ENCODE measurements at places on chromosomes 6 and 20.

DNA sequence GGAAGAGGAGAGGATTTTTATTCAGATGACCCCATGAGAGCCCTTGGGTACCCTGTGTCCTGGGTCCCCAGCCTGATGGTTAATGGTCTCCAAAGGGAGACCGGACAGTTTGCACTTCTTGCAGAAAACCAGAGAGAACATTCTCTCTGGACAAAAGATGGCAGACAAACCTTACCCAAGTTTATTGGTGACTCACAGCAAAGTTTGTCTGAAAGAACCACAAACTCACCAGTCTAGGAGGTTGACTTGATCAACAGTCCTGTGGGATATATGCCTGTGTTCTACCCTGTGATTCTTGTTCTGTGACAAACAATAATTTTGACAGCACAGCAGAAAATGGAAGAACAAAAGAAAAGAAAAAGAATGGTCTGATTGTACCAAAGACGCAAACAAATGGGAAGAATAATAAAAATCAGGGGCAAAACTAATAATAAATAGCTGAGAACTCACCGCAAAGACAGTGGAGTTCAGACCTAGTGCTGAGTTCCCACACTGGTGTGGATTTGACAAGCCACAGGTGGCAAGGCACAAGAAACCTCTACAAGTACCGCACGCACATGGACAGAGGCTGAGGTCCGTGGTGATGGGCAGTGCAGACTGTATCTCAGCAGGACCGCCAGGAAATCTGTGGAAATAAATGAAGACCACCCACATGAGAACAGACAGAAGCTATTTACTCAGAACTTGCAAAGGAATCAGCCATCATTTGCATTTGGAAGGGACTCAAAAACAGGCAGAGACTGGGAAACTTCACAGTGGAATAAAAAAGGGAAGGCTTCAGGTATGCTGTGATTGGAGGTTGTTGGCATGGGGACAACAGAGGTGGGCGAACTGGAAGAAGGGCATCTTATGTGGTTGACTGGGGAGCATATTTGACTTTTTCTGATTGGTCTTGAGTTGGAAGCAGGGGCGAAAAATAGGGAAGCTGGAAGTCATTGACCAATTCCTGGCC lies 246.3 kb upstream of the RNF24 start:
- no peak for DNase-seq

DNA sequence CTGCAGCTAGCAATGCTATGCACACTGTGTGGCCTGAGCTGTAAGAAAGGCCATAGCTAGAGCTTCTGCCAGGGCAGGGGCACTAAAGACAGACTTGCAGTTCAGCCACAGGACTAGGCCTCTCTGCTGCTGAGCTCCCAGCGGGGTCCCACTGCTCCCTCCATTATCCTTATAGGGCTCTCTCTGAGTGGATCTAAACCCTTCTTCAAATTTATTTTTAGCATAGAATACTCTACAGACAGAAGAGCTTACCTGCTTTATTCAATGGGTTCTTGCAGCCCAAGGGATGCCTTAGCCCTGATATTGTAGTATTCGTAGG lies 100.9 kb upstream of the MLN start:
- no peak for DNase-seq

DNA sequence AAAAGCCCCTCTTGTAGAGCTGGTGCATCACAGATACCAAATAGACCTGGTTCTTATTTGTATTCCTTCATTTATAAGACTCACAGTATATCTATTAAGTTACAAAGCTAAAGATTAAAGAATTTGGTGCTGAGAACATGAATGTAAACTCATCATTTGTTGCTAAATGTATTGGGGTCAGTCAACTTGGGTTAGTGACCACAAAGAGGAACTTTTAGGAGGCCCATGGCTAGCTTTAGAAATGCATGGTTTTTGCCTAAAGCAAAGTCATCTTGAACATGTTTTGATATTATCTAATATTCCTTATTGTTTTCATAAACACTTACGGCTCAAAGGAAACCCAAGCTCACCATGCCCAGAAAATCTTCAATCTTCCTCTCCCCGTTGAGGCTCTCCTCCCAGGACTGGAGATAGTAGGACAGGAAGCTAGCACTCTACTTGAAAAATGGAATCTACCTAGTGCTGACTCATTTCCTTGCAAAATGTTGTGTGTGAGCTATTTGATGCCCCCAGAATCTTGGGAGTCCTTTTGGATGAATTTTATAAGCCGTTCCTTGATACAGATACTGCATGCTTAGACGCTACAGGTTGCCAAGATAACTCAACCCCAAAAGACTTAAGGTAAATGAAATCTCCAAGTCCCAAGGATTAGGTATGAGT lies 121.4 kb downstream of the BMP2 start:
- DNase-seq, result no peak

GRCh38 chr6:168149015-168149414 lies 70.0 kb upstream of the FRMD1 start:
- no peak for DNase-seq

- DNase-seq, result no peak
Measured at GRCh38 chr6:126909493-126909892, 209.0 kb upstream of the RSPO3 start.

DNA sequence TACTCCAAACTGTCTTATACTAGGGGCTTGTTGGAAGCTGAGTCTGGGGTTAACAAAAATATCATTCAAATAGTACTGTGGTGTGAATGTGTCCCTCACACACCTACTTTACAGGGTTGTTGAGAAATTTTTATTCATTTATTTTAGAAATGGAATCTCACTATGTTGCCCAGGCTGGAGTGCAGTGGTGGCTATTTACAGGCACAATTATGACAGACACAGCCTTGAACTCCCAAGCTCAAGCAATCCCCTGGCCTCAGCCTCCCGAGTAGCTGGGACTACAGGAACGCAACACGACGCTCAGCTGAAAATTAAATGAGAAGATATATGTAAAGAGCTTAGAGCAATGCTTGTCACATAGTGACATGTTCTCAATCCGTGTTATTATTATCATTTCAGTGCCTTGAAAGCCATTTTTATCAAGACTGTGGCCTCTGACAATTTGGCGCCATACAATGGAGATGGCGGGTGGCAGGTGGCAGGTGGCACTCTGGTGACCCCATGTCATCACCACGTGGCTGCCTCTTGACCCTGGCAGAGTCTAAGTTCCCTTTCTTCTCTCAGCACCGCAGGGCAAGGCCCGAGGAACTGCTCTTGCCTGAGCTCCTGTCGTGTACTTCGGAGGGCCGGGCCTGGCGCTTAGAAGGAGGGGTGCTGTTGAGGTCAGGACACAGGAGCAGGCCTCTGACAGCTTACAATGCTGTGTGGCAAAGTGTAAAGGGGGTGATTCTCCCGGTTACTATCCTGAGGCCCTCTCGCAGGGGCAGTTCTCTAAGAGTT lies 64.5 kb downstream of the STX11 start:
- no peak for DNase-seq

GRCh38 chr6:113995634-113996033 lies 24.7 kb upstream of the HDAC2 start:
- no peak for DNase-seq

DNA sequence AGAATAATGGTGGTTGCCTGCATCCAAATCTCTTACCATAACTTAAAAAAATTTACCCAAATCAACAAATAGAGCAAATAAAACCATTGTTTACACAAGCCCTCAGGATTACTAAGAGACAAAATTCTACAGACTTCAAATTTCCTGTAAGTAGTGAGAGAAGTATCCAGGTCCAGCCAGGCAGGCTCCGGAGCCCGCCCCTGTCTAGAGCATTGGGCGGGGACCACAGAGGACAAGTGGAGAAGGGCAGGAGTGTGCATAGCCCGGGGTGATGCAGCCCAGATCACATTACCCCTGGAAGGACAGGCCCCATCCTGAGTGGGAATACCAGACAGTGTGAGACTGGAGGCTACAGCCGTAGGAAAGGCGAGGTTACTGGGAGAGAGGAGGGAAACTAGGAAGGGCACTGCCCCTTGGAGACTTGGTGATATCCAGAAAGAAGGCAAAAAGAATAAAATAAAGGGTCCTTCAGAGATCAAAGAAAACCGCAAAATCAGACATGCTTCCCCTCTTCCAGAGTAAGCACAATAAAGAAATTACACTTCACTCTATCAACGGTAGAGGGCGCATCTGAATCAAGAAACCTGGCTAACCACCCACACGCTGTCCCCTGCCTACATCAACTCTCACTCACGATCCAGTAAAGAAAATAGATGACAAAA lies 26.6 kb downstream of the RIN2 start:
- no peak for DNase-seq

DNA sequence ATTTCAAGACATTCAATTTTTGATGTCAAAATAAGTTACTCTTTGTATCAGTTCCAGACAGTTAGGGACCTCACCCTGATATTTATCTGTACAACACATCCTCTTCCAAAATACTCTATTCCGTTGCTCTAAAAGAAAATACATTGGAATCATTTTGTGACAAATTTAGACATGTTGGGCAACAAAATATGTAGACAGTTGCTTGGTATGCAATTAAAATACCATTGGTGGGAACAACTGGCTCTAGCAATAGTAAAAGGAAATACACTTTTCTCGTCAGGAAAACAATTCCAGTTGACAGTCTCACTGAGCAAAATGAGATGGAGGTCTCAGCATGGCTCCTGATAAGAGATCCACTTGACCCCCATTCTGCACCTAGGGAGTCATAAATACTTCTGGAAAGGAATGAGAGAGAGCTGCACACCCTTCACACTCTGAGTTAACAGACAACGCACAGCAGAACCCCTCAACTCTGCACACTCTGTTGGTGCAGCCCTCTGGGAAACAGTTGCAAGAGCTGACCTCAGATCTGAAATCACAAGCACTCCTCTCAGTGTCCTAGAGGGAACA lies 171.3 kb upstream of the NT5E start:
- no peak for DNase-seq

GRCh38 chr20:62825333-62825985 lies 8.6 kb downstream of the COL9A3 start:
- DNase-seq, result no peak

- DNase-seq, result peak; percentile 20
Measured at GRCh38 chr6:163414946-163415619, 565 bp downstream of the QKI start.

DNA sequence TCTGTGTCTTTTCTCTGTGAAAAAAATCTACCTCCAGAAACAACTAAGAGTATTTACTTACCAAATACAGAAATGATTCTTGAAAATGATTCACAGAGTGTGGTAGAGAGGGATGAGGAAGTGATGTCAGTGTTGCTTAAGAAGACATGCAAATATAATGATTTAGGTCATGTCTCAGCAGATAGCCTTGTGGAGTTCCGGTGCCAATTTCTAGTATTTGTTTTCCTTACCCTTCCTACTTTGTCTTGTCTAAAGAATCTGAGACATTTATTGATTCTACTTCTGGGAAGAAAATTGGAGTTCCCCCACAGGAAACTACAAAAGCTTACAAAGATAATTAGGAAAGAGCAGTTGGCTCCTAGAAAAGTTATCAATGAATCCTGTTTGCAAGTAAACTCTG lies 68.8 kb downstream of the GJA1 start:
- DNase-seq, result no peak

- no peak for DNase-seq
Measured at GRCh38 chr20:34922654-34923381, 32.8 kb downstream of the GSS start.

DNA sequence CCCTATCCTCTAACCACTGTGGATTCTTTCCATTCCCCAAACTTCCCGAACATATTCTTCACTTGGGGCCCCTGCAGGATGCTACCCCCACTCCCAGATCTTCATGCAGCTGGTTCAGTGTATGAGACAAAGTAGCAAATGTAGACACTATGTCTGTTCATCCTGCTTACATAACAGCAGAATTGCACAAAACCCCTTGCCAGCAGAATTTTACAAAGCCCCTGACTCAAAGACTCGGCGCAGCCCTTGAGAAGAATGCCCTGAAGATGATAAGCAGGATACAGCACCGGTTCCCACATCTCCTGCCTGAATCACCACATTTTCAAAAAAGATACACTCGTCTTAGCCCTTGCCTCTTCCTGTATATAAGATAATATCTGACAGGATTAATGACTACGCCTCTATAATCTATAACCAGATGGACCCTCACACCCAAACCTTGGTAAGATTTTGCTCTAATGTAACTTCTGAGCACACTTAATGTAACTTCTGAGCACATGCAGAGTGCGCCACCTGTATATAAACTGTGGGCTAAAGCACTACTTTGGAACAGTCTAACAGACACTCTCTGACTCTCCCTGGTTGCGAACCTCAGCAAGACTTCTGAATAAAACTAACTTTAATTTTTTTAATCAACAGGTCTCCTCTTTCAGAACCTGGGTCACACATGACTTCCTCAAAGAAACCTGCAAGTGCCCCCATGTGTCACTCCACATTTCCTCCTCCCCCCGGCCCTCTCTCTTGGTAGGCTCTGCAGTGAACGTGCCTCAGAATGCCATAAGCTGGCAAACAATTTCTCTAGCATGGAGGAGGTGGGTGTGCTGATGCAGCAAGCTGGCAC lies 28.7 kb downstream of the RALGAPA2 start:
- no peak for DNase-seq

DNA sequence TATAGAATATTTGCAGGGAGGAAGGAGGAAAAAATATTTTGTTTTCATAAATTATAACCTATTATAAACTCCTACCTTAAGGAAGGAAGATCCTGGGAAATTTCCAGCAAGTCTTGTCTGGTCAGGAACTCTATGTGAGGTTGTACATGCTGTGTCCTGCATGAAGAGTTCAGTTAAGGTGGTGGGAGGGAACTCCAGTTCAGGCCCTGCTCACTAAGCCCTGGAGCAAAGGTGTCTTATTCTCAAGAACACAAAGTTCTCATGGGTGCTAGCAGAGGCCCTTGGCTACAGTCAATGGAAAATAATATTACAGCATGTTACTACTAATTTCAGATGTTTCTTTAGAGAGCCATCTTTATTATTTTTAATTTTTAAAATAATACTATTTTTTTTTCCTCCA lies 3.8 kb upstream of the OGFRL1 start:
- DNase-seq, result no peak

- no peak for DNase-seq
Measured at GRCh38 chr6:22838345-22838744, 269.0 kb downstream of the HDGFL1 start.

- no peak for DNase-seq
Measured at GRCh38 chr6:21134356-21134755, 459.2 kb upstream of the SOX4 start.

- no peak for DNase-seq
Measured at GRCh38 chr6:19325335-19325789, 511.8 kb upstream of the ID4 start.

DNA sequence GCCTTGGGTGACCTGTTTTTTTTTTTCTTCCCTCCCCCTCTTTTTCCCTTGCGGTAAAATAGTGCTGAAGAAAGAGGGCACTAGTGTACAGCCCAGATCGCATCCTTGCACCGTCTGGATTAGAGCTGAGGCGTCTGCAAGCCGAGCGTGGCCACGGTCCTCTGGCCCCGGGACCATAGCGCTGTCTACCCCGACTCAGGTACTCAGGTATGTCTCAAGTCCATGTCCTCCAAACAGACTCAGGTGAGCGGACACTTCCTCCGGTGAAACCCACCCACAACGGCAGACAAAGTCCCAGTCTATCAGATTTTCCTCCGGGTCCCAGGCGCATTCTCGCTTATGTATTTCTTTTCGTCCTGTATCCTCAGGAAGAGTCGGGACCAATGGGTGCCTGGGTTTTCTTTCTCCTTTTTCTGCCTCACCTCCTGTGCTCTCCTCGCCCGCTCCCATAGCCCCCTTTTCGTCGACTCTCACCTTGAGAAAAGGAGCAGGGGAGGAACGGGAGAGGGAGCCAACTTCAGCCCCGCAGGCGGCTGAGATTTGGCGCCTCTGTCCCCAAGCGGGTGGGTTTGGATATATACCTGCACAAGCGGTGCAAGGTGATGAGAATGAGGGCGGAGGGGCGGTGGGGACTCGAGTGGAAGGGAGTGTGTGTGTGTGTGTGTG lies 1.1 kb upstream of the GRM1 start:
- no peak for DNase-seq

- no peak for DNase-seq
Measured at GRCh38 chr6:79713701-79714322, 82.7 kb downstream of the SH3BGRL2 start.

GRCh38 chr20:38165966-38166702 lies 1.1 kb upstream of the TGM2 start:
- DNase-seq, result no peak
